Hepatocyte (in vitro differentiated cells): ENCODE measurements at places on chromosomes 4 and X. TPM values are rescaled to one million over a fixed set of nuclear protein-coding genes. Genes with fewer than 3 reads are reported as not detected.

DNA sequence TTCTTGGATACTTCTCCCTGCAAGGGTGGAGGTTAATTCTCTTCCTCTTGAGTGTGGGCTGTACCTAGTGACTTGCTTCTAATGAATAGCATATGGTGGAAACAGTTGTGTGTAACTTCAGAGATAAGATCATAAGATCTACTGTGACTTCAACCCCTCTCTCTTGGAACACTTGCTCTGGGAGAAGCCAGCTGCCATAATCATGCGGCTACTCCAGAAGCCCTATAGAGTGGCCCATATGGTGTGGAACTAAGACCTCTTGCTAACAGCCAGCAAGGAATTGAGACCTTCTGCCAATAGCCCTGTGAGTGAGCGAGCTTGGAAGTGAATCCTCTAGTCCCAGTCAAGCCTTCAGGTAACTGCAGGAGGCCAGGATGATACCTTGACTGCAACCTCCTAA lies 81.1 kb downstream of the RBMX2 start:
- no peaks in the 10 kb centered on the region for H3K4me1 ChIP-seq
- no peaks in the 10 kb centered on the region for H3K27me3 ChIP-seq
- H3K27ac ChIP-seq, result no peak overlapping the region
- no peak for DNase-seq
- no peaks in the 10 kb centered on the region for H3K36me3 ChIP-seq

- H3K36me3 ChIP-seq, result no peaks in the 10 kb centered on the region
- DNase-seq, result peak; percentile 15
- peaks cover 6% of the 10 kb centered on the region for H3K4me1 ChIP-seq
- H3K27me3 ChIP-seq, result no peaks in the 10 kb centered on the region
- no peak overlapping the region for H3K4me3 ChIP-seq
- H3K27ac ChIP-seq, result no peak overlapping the region
These were observed 130.5 kb upstream of the TTC29 start for GRCh38 chr4:147076179-147076578.

DNA sequence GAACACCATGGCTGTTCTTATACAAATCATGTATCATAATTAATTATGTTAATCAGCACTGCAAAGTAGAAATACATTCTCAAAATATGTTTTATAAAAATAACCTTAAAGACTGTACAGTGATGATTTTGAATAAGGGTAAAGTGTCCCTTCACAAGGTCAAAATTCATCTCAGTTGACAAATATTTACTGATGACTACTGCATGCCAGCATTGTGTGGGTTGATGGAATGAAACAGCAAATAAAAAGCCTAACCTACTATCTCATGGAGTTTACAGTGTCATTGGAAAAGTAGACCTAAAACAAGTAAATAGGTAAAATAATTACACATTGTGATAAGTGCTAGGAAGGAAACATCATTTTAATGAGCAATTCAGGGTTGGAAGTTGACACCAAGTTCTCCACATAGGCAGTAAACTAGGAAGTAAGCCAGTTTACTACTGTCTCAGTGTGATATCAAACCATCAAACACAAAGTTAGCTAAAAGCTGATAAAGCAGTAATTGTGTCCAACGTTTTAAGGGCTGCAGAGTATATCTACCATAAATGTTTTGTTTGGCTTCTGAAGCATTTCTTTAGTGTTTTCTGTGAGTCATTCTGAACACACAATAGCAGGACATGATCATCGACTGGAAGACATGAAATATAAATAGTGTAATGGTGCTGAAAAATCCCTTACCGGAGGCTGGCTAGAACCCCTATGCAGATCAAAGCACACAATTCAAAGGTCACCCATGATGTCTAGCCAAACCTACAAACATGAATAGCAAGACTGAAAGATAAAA lies 221.8 kb downstream of the DACH2 start:
- no peaks in the 10 kb centered on the region for H3K27me3 ChIP-seq
- no peaks in the 10 kb centered on the region for H3K4me1 ChIP-seq
- no peak for DNase-seq
- H3K27ac ChIP-seq, result no peak overlapping the region
- H3K4me3 ChIP-seq, result no peak overlapping the region

DNA sequence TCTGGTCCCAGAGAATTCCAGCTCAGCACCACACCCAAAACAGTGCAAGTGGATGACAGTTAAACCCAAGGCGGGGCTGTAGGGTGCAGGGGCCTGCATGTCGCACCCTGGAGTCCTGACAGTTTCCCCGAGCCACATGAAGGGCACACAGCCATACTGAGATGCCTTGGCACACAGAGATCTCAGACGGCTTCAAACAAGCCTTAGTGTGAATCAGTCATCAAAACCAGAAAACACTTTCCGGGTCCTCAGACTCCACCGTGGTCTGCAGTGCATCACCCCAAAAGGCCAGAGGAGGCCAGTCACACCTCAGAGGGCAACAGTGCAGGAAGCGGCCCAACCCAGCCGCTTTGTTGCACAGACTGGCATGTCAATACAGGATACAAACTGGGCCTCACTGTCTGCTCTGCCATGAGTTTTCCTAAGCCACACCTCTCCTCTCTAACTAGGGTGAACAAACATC lies 64.6 kb upstream of the ENPP6 start:
- H3K4me1 ChIP-seq, result peaks cover 4% of the 10 kb centered on the region
- DNase-seq, result peak; percentile 43
- no peak overlapping the region for H3K27ac ChIP-seq

DNA sequence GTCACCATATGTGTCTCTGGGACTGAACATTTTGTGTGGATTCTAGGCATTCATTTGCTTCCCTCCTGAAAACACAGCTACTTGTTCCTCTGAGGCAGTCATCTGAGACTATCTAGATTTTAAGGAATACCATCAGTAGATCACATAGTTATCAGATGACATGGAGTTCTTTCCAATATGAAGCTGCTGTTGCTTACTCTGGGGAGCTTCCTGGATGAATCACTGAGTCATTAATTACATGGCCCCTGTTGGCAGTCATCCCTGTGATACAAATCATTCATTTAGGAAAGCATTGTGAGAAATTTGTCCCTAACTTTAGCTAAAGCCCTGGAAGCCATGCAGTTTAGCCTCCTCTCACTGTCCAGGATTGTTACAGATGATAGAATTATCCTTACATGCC lies 98.2 kb upstream of the ARSJ start:
- H3K4me3 ChIP-seq, result no peak overlapping the region
- no peaks in the 10 kb centered on the region for H3K36me3 ChIP-seq
- H3K27ac ChIP-seq, result no peak overlapping the region
- DNase-seq, result no peak

DNA sequence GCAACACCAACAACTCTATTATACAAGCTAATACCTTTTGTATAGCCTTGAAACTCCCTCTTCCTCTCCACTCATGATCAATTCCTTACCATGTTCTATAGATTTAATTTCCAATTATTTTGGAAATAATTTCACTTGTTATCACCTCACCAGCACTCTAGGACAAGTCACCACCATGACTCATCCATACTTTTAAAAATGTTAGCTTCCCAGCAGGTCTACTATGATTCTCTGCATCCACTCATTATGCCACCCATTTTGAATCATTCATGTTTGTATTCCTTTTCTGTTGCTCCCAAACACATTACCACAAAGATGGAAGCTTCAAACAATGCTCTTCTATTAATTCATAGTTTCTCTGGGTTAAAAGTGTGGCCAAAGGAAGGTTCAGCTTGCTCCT lies 469.6 kb downstream of the PDGFC start:
- no peaks in the 10 kb centered on the region for H3K36me3 ChIP-seq
- H3K4me3 ChIP-seq, result no peak overlapping the region
- no peak overlapping the region for H3K27ac ChIP-seq
- H3K27me3 ChIP-seq, result no peaks in the 10 kb centered on the region
- H3K4me1 ChIP-seq, result no peaks in the 10 kb centered on the region

DNA sequence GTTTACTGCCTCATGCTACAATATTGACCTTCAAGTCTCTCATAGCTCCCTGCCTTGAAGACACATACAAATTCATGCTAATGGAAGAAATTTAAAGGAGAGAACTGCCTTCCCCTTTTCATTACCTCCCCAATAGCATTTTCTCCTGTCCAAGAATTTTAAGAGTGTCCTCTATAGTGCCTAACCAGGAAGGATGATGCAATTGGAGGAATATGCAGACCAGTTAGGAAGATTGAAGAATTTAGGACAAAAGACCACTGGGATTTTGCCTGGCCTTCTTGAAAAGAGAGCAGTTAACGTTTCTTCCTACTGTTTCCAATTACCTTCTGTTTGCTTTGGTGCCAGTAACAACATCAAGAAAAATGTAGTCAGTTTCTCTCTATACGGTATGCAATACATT lies 443.9 kb downstream of the INPP4B start:
- no peaks in the 10 kb centered on the region for H3K36me3 ChIP-seq
- peaks cover 13% of the 10 kb centered on the region for H3K4me1 ChIP-seq

The STPG2 gene
- total RNA-seq, result 0.17 and 0.24 TPM in 2 replicates

DNA sequence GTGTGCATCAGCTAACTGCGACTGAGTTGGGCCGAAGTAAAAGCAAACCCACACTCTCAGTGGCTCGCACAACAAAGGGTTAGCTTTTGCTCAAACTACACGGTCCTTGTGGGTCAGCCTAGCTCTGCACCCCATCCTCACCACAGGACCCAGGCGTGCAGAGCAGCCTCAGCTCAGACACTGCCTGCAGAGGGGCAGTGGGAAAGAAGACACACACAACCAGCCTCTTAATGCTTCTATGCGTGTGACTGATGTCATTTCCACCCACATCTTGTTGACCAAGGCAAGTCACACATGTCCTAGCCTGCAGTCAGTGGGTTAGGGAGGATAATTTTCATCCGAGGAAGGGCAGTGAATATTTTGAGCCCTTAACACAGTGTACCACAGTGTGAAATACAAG lies 40.5 kb downstream of the HMGB2 start:
- no peak for DNase-seq
- peaks cover 11% of the 10 kb centered on the region for H3K4me1 ChIP-seq
- no peaks in the 10 kb centered on the region for H3K27me3 ChIP-seq
- H3K36me3 ChIP-seq, result no peaks in the 10 kb centered on the region
- H3K4me3 ChIP-seq, result no peak overlapping the region
- H3K27ac ChIP-seq, result no peak overlapping the region

GRCh38 chrX:115013705-115014104 lies 3.7 kb downstream of the IL13RA2 start:
- no peak overlapping the region for H3K4me3 ChIP-seq
- DNase-seq, result no peak
- no peaks in the 10 kb centered on the region for H3K36me3 ChIP-seq

DNA sequence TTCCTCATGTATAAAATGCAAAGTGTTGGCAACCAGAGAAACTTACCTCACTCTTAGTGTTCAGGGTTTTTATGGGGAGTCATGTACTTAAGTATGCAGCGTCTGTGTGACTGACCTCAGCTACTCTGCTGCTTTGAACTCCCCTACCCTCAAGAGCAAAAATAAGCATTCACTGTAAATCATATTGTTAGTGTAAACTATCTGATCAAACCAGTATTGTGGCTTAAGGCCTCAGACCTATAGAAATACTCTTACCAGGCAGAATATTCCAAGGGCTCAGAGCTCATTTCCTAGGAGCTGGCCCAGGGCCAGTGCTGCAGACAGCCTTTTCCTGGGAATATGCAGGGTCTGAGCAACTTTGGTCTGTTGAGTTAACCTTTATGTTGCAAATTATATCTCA lies 453.1 kb downstream of the CCSER1 start:
- no peaks in the 10 kb centered on the region for H3K36me3 ChIP-seq
- no peaks in the 10 kb centered on the region for H3K4me1 ChIP-seq
- H3K27ac ChIP-seq, result no peak overlapping the region
- no peak overlapping the region for H3K4me3 ChIP-seq
- no peak for DNase-seq

DNA sequence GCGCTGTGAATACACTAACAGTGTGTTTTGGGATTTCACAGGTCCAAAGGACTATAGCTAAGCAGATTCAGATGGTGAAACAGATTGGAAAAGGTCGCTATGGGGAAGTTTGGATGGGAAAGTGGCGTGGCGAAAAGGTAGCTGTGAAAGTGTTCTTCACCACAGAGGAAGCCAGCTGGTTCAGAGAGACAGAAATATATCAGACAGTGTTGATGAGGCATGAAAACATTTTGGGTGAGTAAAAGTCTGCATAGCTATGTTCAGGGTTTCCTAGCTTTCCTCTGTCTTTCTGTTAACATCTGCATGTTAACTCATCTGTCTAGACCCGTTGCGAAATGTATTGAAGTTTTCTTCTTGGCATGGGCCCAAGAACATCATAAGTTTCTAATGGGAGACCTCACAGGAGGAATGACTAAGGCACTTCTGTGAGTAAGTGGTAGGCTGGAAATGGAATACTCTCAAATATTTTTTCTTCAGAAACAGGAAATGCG lies 372.1 kb downstream of the BMPR1B start:
- H3K27ac ChIP-seq, result peak overlapping the region; percentile 51
- DNase-seq, result peak; percentile 81
- no peaks in the 10 kb centered on the region for H3K27me3 ChIP-seq
- H3K36me3 ChIP-seq, result no peaks in the 10 kb centered on the region

DNA sequence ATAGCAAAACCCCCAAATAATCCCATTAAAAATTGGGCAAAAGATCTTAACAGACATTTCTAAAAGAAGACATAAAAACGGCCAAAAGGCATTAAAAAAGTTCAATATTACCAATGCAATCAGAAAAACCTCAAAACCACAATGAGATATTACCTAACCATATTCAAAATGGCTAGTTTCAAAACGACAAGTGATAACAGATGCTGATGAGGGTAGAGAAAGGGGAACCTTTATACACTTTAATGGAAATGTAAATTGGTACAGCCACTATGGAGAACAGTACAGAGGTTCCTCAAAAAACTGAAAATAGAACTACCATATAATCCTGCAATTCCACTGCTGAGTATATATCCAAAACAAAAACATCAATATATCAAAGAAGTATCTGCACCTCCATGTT lies 6.2 kb downstream of the AADAT start:
- no peaks in the 10 kb centered on the region for H3K27me3 ChIP-seq
- no peak overlapping the region for H3K27ac ChIP-seq
- no peaks in the 10 kb centered on the region for H3K36me3 ChIP-seq

- no peaks in the 10 kb centered on the region for H3K4me1 ChIP-seq
- no peaks in the 10 kb centered on the region for H3K27me3 ChIP-seq
- no peak overlapping the region for H3K4me3 ChIP-seq
- no peaks in the 10 kb centered on the region for H3K36me3 ChIP-seq
- H3K27ac ChIP-seq, result no peak overlapping the region
These were observed 99.7 kb downstream of the TLL1 start for GRCh38 chr4:165972747-165973146.

- no peaks in the 10 kb centered on the region for H3K4me1 ChIP-seq
- H3K36me3 ChIP-seq, result no peaks in the 10 kb centered on the region
- H3K4me3 ChIP-seq, result no peak overlapping the region
- no peak for DNase-seq
- H3K27me3 ChIP-seq, result no peaks in the 10 kb centered on the region
- H3K27ac ChIP-seq, result no peak overlapping the region
These were observed 11.6 kb downstream of the TACC3 start for GRCh38 chr4:1732911-1733310.

The THAP9 gene
- total RNA-seq, result 12.5 and 14.0 TPM in 2 replicates

- H3K36me3 ChIP-seq, result no peaks in the 10 kb centered on the region
- DNase-seq, result no peak
- no peak overlapping the region for H3K27ac ChIP-seq
- H3K27me3 ChIP-seq, result no peaks in the 10 kb centered on the region
These were observed 39.8 kb upstream of the POF1B start for GRCh38 chrX:85419293-85419692.
